ENCODE measurements at places on chromosomes 6 and 20. TPM values are rescaled to one million over a fixed set of nuclear protein-coding genes. Genes with fewer than 3 reads are reported as not detected.

DNA sequence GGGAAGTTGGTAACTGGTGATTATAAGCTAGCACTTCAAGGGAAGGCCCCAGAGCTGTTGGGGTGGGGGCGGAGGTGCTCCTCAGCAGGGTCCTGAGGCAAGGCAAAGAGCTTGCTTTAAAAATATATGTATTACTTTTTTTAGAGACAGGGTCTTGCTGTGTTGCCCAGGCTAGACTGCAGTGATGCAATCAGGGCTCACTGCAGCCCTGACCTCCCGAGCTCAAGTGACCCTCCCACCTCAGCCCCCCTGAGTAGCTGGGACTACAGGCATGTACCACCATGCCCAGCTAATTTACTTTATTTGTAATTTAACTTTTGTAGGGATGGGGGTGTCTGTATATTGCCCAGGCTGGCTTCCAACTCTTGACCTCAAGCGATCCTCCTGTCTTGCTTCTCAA, 87.2 kb downstream of the MYB start:
- no peak for DNase-seq

The SLC22A2 gene
- total RNA-seq = 0.75 TPM

GRCh38 chr6:76420094-76420493, 347.6 kb upstream of the IMPG1 start:
- no peak for DNase-seq

DNA sequence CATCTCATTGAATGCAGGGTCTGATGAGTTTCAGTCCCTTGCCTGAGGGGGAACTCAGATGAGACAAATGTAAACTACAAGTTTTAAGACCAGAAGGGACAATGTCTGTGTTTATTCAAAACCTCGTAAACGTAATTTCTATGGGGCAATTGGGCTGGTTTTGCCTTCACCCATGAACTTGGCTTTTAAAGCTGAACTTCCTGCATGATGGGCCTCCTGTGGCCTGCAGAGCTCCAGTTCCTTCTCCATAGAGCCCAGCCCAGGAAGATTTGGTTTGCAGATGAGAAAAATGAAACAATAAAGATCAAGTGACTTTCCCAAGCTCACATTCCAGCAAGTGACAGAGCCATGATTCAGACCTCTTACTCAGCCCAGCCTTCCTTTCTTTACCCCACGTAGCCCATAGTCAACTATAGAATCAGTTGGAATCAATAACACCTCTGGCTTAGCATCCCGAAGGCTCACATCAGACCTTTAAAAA, 612.3 kb downstream of the UTRN start:
- no peak for DNase-seq

- DNase-seq = no peak
Observed at GRCh38 chr20:13904766-13905165, 85.6 kb downstream of the SEL1L2 start.

DNA sequence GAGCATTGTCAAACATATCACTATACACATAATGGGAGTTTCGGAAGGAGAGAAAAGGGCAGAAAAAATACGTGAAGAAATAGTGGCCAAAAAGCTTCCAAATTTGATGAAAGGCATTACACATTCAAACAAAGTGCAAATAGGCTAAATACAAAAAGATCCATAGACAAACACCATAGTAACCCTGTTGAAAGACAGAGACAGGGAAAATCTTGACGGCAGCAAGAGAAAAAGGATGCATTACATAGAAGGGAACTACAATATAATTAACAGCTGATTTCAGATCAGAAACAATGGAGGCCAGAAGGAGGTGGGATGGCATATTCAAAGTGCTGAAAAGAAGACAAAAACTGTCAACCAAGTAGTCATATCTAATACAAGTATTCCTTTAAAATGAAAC, 170.8 kb downstream of the MRPL14 start:
- no peak for DNase-seq

DNA sequence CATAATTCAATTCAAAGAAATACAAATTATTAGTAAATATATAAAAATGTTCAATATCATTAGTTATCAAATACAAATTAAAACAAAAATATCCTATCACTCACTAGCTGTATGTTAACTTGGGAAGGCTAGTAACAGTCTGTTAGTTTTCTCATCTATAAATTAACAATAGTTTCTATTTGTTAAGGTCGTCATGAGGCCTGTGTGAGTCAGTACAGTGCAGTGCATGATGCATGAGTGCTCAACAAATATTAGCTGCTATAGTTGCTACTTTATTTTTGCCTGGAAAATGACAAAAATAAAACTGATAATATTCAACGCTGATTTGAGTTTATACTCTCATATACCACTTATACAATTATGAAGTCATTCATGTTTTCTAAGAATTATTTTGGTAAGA, 401.6 kb upstream of the RUNX2 start:
- DNase-seq = no peak

DNA sequence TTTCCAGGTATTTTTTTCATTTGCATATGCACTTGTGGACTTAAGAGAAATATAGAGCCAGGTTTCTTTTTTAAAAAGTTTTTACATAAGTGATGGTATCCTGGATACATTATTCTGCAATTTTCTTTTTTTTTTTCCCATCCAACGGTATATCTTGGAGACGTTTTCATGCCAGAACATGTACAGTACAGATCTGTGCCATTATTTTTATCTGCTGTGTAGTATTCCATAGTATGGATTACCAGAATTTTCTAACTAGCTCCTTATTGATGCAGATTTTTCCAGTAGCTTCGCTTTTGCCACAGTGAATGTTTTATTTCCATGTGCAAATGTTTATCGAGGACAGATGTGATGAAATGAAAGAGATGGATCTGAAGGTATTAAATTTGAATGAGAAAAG, 34.1 kb downstream of the PPP1R16B start:
- no peak for DNase-seq

GRCh38 chr6:72218125-72218524, 331.8 kb downstream of the RIMS1 start:
- DNase-seq = no peak

DNA sequence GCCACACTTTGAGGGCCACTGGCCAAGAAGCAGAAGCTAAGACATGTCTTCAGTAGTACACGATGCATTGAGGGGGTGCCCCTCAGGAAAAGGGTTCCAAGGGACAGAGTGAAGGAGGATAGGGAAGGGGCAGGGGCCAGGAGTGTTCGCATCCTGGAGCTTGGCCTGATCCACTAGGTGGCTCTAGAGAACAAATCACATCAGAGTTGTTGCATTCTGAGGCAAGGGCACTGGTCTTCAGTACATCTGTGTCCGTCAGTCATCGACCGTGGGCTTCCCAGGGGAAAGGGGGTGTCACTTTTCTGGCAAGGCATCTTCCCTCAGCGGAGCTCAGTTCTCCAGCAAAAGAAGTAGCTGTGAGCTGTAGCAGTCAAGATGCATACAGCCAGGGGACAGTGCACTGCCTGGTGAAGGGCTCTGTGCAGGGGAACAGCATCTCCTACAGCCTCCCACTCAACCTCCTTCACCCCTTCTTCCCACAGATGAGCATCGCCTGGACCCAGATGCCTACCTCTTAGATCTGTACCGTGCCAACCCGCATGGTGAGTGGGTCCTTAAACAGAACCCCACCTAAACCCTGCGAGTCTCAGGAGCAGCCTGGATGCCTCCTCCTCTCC, 47.8 kb downstream of the ARHGAP40 start:
- no peak for DNase-seq

- DNase-seq = no peak
Observed at GRCh38 chr6:117506180-117506835, 23.8 kb downstream of the DCBLD1 start.

The CFAP61 gene
- total RNA-seq = 53.1 TPM

GRCh38 chr6:26056583-26057350, 30.5 kb upstream of the HFE start:
- no peak for DNase-seq

The SNAP25 gene
- not detected for total RNA-seq

The PCK1 gene
- 0.34 TPM for total RNA-seq

DNA sequence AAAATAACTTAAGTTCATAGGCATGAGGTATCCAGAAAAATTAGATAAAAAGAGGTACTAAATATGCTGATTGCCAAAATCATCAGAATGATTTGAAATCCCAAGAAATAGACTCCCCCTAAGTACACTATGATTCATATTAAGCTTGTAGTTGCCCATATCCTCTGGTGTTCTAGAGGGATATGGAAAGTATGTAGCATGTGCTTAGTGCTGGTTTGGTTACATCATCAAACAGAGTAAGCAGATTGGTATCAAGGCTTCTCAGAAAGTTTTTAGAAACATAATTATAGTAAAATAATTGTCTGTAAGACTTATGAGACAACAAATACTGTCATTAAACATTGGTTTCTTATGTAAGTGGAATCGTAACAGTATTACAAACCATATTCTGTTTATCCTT, 166.4 kb downstream of the FAXC start:
- no peak for DNase-seq

The SLPI gene
- total RNA-seq = 204 TPM

- DNase-seq = no peak
Observed at GRCh38 chr6:118704915-118705314, 53.5 kb upstream of the CEP85L start.

The RIPOR2 gene
- 13.2 TPM for total RNA-seq

The REM1 gene
- 2.0 TPM for total RNA-seq

DNA sequence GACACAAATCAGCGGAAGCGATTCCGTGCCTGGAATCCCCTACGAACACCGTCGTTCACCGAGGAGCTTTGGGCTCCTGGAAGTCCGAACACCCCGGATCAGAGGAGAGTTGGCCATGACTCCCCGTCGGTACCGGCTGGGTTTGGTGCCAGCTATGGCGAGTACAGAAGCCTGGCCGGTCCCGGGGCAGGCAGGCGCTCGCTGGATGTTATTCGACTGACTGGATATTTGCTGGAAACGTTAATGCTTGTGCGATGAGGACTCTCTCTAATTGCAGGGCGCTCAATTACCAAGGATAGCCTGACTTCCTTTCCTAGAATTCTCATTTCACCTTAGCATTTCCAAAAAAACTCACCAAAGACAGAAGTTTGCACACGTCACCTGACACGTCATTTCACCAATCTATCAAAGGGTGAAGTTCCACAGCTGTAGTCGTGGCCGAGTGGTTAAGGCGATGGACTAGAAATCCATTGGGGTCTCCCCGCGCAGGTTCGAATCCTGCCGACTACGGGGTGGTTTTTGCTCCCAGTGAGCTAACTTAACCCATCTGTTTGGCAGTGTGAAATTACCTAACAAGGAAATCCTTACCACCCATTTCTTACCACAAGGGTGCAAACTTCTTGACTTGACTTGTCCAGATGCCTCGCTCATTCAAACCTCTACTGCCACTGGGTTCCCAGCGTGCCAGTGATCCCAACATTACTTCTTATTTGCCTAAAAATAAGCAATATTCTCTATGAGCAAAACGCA, 22.7 kb upstream of the ZNF184 start:
- DNase-seq = peak; percentile 37

DNA sequence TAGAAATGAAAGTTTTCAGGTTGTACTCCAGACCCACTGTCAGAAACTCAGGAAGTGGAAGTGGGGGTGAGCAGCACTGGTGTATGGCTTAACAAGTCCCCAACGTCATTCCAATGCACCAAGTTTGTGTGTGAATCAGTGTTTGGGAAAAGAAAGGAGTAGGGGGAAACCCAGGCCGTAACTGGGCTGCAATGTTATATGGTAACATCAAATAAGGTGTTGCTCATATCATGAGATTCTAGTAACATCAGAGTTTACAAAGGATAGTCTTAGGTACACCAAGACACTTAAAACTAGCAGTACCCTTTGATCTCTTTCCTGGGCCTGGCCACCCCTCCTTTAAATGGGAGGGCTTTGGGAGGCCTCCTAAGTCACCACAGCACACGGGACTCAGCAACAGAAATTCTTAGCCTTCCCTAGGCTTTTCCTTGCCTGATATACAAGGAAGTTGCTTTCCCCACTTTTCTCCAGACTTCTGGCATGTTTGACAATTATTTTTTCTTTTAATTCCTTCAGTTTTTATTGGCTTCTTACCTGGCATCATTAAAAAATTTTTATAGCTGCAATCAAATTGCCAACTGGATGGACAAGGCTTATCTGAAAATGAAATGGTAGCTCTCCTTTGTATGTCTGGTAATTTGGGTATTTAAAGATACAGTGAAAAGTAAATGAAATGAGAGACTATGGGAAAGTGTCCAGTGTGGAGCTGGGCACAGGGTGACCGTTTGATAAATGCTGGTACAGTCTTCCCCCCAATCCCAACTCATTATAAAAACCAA, 15.1 kb downstream of the E2F3 start:
- no peak for DNase-seq

The USP49 gene
- total RNA-seq = 0.75 TPM

DNA sequence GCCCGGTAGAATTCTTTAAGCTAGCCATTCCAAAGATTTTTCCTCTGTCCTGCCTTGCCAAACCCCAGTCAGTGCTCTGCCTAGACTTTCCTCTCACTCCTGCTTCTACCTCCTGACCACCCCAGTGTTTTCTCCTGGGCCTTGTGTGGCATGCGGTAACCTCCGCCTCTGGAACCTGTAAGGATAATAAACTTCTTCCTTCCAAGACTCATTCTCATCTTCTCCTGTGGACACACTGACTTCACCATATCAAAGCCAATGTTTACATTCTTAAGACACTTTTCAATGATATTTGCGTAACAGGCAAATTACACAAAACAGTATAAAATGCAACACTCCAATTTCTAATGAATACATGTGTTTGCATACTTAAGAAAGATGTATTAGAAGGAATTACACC, 354.6 kb downstream of the RNF144B start:
- DNase-seq = no peak

DNA sequence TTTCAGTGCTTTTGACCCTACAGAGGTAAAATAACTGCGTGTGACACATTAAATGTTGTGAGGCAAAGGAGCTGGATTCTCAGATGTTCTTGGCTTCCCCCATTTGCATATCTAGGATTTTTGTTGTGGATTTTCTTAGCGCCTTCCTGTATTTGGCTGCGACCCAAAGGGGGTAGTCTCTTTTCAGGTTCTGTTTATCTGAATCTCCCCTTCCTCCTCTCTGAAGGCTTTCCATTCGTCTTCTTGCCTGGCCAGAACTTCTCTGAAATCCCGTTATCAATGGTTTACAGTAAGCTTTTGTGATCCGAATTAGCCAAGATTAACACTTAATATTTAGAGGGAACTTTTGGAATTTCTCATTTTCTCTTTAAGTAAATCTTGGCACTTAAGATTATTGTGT, 60.8 kb downstream of the ADGRB3 start:
- DNase-seq = no peak

The RFX6 gene
- total RNA-seq = not detected

The HLA-DRB5 gene
- total RNA-seq = 10.5 TPM

DNA sequence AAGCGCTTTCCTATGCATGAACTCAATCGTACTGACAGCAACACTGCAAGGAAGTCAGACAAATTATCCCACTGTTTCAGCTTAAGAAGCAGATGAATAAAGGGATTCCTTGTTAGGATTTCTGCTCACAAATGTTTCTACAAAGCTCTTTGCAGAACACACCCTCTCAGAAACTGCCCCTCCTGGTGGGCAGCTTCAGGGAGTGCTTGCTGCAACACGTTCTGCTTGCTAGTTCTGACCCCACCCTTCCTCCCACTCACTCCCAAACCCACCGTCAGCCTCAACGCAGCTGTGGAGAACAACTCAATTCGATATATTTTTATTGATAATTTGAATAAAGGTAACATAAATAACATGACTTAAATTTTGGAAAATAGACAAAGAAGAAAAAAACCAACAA, 250.8 kb upstream of the PRDM1 start:
- no peak for DNase-seq

The NNAT gene
- 0.50 TPM for total RNA-seq

The FKBP5 gene
- total RNA-seq = 1,905 TPM

Measured in psoas muscle (tissue), 8 donors.